Mesendoderm (in vitro differentiated cells): ENCODE measurements at places on chromosomes 3 and 15.
A peak's percentile ranks its signal among the peaks of the same experiment; 100 is the strongest.

DNA sequence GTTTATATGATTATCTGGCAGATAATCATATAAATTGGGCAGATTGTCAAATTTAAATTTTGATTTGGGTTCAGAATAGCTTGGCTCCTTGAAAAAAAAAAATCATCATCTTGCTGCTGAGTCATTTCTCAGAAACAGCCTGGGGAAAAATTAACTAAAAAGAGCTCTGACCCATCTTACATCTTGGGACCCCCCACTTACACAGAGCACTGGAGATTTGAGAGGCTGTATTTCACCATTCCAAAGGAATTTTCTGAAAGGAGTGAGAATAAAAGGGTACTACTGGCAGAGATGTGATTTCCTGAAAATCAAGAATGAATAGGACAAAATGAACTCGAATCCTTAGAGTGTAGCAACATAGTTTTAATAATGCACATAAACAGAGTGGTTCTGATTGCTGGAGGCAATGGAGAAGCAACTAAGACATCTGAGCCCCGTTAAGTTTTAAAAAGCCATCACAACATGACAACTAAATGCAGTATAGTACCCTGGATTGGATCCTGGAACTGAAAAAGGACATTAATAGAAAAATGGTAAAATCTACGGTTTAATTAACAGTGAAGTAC lies 97.5 kb downstream of the RFTN1 start:
- no peak for DNase-seq

DNA sequence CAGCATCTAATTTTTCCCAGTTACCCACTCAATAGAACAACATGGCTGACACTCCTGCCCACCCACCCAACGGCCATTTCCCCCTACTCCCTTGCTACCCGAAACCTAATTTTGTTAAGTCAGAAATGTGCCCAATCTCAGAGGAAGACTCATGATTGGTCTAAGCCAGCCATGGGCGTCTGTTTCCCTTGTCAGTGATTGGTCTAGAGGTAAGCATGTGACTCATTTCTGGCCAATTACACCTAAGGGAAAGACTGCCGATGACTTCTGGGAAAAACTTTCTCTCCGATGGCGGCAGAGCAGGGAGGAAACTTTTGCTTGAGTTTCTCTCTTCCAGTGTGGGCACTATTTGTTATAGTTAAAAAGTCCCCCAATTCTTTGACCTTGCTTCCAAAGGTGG lies 72.9 kb downstream of the RPLP1 start:
- no peak for DNase-seq

DNA sequence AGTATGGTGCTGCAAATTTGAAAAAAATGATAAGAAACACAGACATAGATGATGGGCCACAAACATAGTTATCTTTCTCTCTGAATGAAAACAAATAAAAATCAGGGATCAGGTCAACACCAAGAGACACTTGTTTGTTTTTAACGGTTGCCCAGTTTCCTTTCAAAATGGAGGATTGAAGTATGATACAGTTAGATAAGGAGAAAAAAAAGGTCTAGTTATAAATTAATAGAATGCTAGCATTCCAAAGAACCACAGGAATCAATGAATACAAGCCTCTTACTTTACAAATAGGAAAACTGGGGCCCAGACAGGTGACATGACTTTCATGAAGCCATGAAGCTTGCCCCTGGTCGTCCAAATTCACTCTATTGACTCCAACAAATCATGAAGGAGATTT lies 305.1 kb downstream of the ZNF621 start:
- no peak for DNase-seq

DNA sequence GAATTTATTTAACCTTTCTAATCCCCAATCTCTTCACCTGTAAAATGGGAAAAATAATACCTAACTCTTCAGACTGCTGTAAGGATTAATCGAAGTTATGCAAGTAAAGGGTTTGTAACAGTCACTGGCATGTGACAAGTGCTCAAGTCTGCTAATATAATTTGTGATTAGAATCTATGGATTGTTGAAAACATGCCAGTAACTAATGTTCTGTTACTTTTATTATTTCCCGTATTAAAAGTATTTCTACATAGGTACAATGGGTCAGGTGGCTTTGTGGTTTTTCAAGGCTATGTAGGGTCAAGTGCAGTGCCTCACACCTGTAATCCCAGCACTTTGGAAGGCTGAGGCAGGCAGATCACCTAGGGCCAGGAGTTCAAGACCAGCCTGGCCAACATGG lies 29.4 kb downstream of the ULK4 start:
- no peak for DNase-seq

- no peak for DNase-seq
Measured at GRCh38 chr3:99084156-99084555, 182.7 kb upstream of the DCBLD2 start.

GRCh38 chr3:135125171-135125801 lies 330.2 kb downstream of the EPHB1 start:
- peak; percentile 56 for DNase-seq

GRCh38 chr3:50648313-50648712 lies 26.4 kb upstream of the DOCK3 start:
- peak; percentile 76 for DNase-seq

GRCh38 chr3:71262364-71263265 lies 320.9 kb downstream of the FOXP1 start:
- no peak for DNase-seq

DNA sequence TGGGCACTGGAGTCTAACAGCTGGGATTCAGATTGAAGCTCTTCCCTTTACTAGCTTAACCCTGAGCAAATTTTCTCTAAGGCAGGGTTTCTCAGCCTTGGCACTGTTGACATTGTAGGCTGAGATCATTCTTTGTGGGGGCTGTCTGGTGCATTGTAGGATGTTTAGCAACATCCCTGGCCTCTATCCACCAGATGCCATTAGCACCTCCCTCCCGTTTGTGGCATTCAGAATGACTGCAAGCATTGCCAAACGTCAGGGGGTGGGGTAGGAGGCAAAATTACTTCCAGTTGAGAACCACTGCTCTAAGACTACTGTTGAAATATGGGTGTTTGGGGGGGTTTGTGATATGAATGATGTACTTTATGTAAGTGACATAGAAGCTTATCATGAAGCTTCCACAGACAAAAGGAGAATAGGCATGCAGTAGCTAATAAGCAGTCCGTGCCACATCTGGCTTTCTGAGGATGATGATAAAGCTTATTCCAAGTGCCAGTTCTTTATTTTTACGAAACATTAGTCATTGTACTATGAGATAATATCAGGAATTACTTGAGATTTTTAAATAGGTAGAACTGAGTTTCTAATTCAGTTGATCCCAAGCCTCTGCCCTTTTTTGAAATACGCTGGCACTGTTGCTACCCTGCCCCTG lies 39.3 kb downstream of the NKIRAS1 start:
- peak; percentile 46 for DNase-seq

DNA sequence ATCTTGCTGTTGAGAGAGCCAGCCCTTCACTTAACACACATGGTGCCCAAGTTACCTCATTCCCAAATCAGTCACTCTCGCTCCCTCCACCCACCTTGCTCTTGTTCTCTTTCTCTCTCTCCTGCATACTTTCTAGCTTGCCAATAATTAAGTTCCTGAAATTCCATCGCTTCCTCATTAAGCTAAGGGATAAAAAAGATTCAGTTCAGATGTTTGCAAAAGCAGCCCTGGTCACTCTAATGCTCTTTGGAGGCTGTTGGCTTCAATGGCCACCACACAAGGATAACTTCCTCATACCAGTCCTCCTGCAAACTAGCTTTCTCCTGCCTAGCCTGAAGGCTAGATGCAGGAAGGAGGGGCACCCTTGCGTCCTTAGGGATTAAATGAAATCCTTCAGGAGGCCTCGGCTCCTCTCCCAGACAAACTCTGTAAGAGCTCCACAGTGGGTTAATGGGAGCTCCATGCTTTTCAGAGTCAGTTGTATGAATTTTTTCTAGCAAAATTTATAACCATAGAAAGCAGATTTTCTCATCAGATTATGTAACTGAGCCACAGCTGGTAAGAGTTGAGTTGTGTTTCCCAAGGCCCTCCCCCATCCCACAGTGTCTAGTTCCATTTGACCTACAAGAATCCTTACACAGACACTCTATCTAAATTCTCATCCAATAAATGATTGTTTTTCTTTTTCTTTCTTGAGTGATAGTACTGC lies 176.6 kb upstream of the TRIM42 start:
- DNase-seq: peak; percentile 56

- no peak for DNase-seq
Measured at GRCh38 chr3:176767385-176767784, 429.9 kb downstream of the TBL1XR1 start.

- peak; percentile 53 for DNase-seq
Measured at GRCh38 chr3:15631426-15632211, 30.1 kb downstream of the BTD start.

DNA sequence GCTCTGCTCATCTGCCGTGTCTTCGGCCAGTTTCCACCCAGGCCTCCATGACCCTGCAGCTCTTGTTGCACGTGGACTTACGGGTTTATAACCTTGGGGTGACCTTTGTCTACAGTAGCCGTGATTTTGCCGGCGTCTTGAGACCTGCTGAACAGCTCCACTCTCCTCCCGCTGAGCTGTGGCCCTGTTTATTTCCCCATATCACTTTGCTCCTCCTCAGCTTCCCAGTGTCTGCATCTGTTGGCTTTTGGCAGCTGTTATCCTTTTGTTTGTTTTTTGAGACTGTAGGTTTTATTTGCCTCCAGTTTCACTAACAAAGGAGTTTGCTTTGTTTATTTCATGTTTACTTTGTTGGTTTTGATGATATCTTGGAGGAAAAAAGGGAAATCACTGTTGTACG lies 29.3 kb upstream of the SLC28A1 start:
- no peak for DNase-seq

DNA sequence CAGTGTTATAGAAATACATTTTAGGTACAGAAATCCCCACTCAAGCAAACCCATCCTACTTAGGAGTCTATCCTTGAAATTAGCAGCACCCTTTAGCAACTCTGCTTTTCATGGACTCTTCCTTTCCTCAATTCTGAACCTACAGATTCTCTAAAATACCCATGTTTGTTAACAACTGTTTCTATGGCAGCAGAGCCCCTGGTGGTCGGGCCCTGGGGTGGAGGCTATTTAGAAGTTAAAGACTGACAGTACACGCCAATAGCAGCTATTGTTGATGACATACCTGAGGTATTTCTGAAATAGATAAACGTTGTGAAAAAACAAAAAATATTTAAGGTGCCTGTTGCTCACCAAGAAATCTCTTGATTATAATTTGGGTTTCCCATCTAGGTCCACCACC lies 23.4 kb upstream of the NRG4 start:
- DNase-seq: peak; percentile 69
